ENCODE measurements at places on chromosomes 4 and X.

DNA sequence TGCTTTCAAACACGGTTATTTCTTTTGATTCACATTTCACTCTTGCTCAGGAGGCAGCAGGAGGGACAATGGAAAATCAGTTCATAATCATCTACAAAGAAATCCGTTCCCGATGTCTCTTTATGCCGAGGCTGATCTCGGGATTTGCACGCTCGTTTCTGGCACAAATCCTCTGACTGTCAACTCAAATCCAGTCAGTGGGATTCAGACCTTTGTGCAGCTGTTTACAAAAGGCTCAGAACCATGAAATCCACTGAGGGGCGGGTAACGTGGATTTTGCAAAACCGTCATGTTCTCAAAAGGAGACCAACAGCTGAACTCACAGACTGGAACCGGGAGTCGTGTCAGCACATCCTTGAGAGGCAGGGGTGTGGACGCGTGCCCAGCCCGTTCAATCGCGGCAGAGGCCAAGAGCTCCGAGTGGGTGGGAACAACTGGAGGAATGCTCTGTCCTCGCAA, 46.4 kb downstream of the ACOX3 start:
- no peak for DNase-seq

- DNase-seq: no peak
Observed at GRCh38 chrX:92247076-92247475, 467.9 kb downstream of the PCDH11X start.

DNA sequence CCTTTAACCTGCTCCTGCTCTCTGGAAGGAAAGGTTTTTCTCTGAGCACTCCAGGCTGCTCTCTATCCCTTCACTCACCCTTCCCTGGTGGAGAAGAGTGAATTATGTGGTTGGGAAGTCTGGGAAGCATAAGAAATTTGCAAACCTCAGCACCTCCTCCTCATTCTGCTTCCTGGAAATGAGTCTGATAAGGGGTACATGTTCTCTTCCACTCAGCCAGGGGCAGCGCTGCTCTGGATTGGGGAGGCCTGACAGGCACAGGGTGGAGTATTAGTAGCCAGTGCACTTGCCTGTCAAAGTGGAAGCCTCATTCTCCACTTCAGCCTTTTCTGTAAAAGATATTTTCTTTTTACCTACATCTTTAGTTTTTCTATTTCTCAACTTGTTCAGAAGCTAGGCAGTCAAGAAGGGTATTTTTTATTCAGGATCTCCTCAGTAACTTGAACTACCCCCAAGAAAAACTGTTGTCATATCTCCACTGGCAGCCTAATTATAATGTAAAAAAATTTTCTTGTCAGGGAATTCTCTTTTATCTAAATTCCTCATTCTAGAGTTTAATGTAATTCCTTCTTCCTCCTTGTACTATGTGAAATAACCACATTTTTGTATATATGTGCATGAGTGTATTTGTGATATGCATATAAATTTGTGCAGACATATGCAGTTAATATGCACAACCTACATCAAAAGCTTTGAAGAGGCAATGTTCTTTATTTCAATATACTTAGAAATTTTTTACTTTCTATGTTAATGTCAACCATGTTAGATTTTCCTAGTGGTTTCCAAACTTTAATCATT, 15.3 kb downstream of the ADAMTS3 start:
- DNase-seq: no peak

- no peak for DNase-seq
Observed at GRCh38 chrX:77060572-77060971, 386.6 kb upstream of the FGF16 start.

DNA sequence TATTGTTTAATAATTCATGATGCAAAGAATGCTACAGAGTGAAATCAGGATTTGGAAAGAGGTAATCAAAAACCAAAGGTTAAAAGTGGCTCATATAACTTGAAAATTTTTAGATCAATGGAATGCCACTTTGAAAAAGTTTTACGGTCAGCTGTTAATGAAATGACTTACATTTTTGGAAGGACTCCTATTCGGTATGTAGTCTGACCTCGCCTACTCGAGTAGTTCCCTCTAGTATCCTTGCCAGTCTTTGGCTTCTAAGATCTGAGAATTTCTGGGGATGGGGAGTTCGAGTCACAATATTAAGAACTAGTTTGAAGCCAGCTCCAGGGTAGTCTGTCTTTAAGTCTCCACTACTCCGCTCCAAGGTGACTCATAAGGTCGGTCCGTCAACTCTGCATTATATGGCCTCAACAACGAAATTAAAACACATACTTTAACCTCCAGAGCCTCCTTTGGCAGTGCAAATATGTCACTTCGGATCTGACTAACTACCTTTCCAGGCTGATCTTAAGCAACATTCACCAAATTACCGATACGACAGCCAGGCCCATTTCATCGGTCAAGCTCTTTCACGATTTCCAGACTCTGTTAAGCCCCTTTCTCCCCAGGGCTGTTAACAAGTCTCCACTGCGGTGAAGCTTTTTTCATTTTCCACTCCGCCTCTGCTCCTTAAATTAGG, 733 bp upstream of the NAA15 start:
- no peak for DNase-seq

DNA sequence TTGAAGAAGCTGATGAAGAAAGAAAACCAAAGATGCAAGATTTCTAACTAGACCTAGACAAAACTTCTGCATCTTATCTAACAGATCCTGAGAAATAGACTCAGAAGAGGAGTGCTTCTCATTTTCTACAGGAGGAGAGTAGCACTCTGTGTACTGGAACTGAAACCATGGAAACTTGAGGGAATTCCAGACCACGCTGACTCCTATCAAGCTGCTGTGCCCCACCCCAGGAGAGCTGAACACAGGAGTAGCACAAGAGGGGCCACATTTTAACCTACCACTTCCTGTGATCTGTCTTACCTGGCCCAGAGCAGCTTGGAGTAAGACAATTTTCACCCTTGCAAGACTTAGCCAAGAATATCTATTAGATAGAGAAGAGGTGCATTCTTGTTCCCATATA, 248.9 kb downstream of the SCFD2 start:
- no peak for DNase-seq

GRCh38 chrX:71650333-71650969, 16.9 kb upstream of the LOC101059915 start:
- no peak for DNase-seq

DNA sequence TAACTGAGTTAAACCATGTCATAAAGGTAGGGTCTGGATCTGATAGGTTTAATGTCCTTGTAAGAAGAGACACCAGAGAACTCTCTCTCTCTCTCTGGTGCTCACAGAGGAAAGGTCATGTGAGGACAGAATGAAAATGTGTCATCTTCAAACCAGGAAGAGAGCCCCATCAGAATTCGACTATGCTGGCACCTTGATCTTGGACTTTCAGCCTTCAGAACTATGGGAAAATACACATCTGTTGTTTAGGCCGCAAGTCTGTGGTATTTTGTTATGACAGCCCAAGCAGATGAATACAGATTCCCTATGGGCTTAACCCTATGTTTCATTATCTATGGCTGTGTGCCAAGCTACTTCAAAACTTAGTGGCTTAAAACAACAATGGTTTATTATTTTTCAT, 105.5 kb upstream of the DDIT4L start:
- no peak for DNase-seq

DNA sequence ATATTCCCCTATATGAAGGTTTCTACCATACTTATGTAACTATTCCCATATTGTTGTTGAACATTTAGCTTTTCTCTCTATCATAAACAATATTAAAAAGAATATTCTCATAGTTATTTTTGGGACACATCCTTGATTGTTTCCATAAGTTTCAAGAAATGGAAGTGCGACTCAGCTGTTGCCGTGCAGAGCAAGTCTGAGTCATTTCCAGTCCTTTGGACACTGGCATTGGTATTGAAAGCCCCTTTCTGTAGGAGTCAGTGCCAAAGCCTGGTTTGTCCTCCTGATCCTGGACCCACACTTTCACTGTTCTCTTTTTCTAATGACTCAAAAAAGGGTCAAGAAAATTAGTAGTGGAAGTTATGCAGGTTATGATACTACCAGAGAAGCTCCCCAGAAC, 108.3 kb upstream of the DIAPH2 start:
- DNase-seq: no peak

- no peak for DNase-seq
Observed at GRCh38 chr4:108146336-108146735, 22.4 kb downstream of the LEF1 start.

DNA sequence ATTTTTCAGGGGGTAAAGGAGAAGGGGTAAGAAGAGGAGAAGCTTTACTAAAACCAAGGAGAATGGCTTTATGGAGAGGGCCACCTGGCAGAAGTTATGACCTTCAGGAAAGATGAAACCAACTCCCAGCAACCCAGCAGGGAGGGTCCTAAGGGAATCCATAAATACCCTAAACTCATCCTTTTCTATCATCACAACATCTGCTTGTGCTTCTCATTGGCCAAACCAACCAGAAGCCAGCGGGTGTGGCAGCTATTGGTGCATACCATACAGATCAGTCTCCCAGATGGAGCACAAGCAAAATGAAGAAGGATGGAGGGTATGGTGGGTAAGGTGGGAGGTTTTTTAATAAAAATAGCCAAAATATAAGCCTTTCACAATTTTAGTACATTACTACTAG, 58.5 kb upstream of the ARSJ start:
- no peak for DNase-seq

DNA sequence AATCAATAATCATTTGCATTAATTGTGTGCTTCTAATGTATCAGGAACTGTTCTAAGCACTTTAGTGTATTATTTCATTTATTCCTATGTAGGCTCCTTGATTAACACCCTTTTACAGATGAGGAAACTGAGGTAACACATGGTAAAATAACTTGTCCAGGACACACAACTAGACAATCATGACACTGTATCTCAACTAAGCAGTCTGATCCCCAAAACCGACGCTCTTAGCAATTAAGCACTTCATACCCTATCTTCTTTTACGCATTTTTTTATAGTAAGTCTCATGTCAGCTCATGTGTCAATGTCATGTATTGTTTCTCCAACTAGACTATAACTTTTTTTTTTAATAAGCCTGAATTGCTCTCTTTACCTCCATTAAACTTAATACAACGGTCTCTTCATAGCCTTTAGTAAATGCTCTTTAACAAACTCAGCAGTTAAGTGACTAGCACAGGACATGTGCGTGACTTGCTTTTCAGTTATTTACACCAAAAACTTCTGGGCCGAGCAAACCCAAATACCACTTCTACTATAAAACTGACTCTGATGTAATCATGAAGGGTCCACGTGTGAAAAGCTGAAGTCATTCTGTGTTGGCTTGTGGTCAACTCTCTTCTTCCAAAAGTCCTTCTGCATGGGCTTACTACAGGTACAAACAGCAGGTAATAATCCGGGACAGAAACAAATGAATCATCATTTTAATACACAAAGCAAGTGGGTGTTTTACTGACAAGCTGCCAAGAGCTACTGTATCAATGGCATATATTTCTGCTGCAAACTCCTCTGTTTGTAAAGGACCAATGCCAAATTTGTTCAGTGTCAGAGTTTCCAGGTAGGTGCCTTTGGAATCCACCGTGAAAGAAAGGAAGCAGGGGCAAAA, 7.9 kb upstream of the AMBN start:
- no peak for DNase-seq

DNA sequence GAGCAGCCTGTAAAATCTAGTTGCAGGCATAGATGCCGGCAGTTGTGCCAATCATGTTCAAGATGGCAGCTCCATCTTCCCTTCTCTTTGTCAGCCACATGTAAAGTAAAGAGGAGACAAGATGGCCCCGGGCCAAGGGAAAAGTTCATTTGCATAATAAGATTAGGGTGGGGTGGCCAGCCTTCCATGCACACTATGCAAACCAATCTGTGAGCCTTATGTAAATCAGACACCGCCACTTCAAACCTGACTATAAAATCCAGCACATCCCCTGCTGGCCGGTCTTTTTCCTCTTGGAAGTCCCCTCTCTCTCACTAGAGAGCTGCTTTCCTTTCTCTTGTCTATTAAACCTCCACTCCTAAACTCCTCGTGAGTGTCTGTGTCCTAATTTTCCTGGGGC, 78.9 kb upstream of the CBR4 start:
- no peak for DNase-seq

- DNase-seq: no peak
Observed at GRCh38 chr4:186910385-186910784, 186.7 kb upstream of the FAT1 start.

- DNase-seq: no peak
Observed at GRCh38 chr4:123298801-123299200, 97.8 kb upstream of the SPRY1 start.

DNA sequence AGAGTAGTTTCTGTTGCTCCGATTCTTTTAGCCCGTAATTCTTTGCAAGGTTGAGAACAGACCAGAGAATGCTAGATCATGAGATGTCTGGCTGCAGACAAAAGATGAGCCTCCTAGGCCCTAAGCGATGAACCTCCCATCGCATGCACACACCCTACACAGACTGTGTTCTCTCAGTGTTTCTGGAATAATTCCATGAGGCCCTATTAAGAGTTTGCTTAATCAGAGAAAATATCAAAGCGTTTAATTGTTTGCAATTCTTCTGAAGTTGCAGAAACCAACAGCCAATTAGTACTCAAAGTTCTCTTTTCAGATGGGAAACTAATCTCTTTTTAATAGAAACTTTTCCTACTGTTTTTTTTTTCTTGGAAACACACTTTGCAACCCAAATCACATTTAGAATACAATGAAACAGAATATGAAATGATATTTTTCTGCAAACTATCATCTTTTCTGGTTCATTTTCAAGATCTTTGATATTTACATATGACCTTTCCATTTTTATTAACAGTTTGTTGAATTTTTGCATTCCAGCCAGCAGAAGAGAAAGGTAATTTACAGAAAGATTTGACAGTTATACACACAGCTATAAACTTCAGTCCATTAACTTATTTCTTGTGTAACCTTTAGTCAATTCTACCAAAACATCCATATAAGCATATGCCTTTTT, 1525.6 kb downstream of the ARAP2 start:
- no peak for DNase-seq

DNA sequence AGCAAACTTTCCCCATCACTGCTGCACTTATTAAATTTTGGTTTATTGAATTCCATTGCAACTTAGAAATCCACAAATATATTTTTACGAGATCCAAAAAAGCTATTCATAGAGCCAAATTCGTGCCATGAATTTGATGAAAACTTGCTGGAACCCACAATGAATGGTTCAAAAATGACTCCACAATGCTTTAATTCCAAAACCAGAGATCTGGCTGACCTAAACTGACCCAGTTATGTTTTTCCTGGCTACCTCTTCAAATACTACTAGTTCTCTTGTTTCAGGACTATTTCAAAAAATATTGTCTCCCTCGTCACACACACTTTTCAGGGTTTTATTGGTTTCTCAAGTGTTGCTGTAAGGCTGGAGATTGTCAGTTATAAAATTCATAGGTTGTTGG, 474.8 kb downstream of the PDGFC start:
- DNase-seq: no peak

- DNase-seq: no peak
Observed at GRCh38 chrX:104987063-104987462, 233.4 kb downstream of the TEX13A start.

- no peak for DNase-seq
Observed at GRCh38 chr4:171288816-171289432, 524.3 kb upstream of the GALNTL6 start.

DNA sequence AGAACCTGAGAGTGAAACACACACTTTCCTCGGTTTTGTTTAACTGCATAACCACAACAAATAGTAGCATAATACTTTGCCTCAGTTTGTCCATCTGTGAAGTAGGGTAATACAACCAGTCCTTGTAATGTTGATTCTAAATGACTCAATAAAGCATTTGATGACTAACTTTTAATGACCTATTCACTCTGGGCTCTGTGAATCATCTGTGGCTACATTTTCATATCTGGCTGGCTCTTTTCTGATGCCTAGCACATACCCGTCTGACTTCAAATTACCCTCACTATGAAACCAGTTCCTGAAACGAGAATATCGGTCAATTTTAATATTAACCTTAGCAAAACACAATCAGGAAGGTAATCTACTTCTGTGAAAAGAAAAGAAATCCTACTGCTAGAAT, 151.0 kb downstream of the SH2D1A start:
- DNase-seq: no peak

GRCh38 chrX:134752981-134753717, 94.9 kb upstream of the PLAC1 start:
- no peak for DNase-seq

All from liver (tissue), 10 donors.